ENCODE measurements at places on chromosomes 11 and 22.
A peak's percentile ranks its signal among the peaks of the same experiment; 100 is the strongest.

DNA sequence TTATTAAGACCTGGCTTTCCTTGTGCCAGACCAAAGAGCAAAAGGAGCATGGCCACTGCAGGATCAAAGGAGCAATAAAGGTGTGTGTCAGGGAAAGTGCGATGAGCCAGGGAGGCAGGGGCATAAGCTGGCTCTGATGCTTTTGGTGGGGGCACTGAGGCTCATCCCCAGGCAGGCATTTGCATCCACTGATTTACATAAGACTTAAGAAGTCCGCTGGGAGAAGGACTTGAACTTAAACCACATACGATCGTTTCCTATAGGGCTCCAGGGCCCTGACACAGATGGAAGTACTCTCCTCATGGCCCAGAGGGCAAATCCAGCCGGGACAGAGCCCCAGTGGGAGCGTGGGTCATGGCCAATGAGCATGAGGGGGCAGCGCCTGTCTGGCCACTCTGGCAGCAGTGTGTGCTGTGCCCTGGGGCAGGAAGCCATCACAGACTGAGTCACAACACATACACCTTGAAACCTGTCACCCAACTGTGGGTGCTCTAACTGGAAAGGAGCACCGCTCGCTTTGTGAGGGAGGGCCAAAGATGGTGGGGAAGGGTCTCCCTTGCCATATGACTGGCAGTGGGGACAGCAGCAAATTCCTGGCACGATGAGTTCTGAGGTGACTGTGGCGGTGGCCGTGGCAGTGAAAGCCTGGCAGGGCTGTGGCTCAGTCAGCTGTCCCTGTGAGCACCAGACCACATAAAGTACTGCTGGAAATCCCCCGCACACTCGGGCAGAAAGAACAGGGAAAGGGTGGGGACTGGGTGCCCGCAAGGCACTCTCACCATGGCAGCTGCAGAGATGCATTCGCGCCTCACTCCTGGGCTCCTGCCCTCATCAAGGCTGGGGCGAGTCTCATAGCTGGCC is 79.4 kb upstream of the LMO1 start:
- DNase-seq = no peak

DNA sequence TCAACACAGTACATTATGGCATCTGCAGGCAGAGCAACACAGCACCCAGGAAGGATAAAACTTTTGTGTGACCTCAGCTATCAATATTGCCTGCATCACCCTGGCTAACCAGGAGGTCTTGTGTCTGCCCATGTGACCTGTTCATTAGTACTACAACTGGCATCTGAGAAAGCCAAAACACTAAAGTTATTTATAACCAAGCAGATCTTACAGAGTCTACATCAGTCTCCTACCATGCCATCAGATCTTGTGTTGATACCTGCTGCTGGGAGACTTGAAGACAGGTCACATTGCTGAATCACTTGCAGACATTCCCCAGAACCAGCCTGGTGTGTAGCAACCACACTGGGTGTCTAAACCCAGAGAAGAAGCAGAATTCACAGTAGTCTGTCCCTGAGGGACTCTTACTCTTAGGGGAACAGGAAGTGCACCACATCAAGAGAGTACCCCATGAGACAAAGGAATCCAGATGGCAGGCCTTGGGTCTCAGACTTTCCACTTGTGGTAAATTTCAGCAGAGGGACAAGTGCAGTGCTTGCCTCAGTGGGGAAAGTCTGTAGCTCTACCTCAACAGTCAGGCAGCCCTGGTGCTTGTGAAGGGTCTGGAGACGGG is 7.0 kb downstream of the OR9G1 start:
- no peak for DNase-seq

GRCh38 chr11:116773203-116774097 is 663 bp upstream of the BUD13 start:
- DNase-seq = no peak

DNA sequence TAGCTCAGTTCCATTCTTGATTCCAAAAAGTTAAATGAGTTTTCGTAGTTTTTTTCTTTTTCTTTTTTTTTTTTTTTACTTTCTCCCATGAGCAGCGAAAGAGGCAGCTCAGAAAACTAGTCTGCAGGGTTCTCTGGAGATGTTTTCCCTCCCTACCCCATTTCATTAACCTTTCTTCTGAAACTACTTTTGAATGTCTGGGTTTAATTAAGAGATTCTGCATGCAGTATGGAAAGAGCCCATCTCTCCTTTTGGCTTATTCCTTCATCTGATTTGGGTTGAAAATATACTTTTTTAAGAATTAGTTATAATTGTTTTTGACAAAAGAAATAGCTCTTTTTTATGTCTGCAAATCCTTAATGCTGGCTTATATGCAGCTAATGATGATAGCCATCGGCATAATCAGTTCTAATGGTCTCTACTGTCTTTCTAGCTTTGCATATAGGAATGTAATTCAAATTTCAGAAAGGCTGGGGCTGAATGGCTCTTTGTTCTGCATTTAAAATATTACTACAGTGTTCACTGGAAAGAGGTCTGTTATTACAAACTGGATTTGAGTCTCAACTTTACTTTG is 265.3 kb downstream of the FAT3 start:
- no peak for DNase-seq

DNA sequence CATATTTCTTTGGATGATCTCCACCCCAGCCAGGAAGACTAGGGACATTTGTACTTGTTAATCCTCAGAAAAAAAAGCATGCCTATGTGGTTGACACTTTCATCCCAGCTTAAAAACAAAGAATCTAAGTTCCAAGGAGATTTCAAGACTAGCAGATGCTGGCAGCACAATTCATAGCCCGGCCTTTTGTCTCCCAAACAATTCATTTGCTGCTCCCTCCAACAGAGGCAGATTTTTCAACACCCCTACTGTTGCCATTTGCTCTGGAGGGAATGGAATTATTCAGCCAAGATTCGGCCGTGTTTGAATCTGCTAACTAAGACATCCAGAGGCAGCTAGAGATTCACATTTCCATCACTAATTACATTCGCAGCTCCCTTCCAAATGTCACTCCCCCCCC is 15.3 kb downstream of the P2RX3 start:
- no peak for DNase-seq

DNA sequence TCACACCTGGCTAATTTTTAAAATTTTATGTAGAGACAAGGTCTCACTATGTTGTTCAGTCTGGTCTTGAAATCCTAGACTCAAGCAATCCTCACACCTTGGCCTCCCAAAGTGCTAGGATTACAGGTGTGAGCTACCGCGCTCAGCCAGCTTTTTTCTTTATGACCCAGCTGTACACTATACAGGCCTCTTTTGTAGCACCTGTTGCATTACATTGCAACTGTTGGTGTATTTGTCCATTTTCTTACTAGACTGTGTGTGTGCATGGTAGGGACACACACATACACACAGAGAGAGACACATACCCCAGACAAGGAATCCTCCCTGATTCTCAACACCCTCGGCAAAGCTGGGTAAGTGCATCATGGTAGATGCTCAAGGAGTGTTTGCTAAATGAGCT is 61.7 kb downstream of the NAV2 start:
- no peak for DNase-seq

GRCh38 chr11:60765355-60765754 is 8.7 kb downstream of the MS4A15 start:
- DNase-seq = no peak

DNA sequence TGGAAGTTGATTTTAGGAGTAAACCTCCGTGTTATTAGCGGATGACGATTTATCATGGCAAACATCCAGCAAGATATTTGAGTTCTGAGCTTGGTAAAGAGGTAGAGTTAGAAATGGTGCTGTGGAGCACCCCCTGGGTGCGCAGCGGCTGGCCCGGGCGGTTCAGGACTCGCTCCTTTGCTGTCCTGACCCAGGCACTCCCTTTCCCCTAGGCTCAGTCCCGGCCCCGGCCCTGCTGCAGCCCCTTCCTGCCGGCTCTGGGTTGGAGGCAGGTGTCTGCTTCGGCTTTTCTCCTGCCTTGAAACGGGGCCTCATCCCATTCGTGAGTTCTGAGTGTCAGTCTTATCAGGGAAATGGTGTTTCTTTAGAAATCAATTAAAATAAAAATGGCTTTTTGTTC is 33.4 kb downstream of the AP2A2 start:
- DNase-seq = no peak

GRCh38 chr11:42762348-42762747 is 549.4 kb upstream of the API5 start:
- no peak for DNase-seq

- DNase-seq = no peak
These were observed 150.2 kb downstream of the SNX19 start for GRCh38 chr11:130765951-130766649.

GRCh38 chr11:17593466-17594245 is 46.6 kb downstream of the OTOG start:
- no peak for DNase-seq

GRCh38 chr22:27231266-27231665 is 570.3 kb downstream of the MN1 start:
- DNase-seq = no peak

DNA sequence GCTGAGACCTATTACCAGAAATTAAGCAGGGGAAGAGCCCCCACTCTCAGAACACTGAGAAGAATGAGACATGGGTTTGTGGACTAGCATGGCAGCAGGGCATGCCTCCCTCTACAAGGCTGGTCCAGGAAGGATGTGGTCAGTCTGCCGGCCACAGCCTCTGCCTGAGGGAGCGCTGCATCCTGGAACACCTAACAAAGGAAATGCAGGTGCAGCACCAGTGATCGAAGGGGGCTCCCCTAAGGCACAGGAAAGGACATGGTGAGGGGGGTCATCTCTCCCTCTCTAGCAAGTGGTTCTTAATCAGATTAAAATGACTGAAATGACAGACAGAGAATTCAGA is 40.6 kb upstream of the ARL14EP start:
- peak; percentile 8 for DNase-seq

DNA sequence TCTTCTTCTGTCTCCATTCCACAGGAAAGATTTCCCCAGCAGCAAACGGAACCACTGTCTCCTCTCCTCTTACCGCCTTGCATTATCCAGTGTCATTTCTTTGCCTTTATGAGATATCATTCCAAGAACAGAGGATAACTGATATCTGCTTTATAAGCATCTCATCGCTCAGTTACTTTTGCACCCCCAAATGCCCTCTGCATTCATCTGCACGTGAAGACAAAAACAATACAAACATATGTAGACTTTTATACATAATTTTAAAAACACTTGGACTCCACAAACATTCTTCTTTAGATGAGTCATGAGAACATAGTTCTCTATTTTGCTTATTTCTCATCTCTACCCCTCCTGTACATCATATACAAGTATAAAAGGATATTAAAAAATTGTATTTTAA is 512 bp upstream of the OR51T1 start:
- DNase-seq = no peak

- peak; percentile 50 for DNase-seq
These were observed at the start of gene BCO2 for GRCh38 chr11:112174789-112175598. Gene BCO2 (plus strand): TSS chr11:112175512. CDS start chr11:112175602, 90 bp downstream.

Data from CD4-positive, alpha-beta T cell treated with Interleukin-15 for 4 hours (primary cell).